A549 treated with GW870086 at 1 μM for 4 hours (cell line): ENCODE measurements at places on chromosomes 1 and 21. TPM values are rescaled to one million over a fixed set of nuclear protein-coding genes. Genes with fewer than 3 reads are reported as not detected.

The KLHDC9 gene
- total RNA-seq, result 1.4 to 2.0 TPM (median 1.6 TPM) in 5 replicates

The E2F2 gene
- 2.0 to 3.0 TPM (median 2.9 TPM) in 5 replicates for total RNA-seq

The MYOC gene
- not detected in 5 replicates for total RNA-seq

The CADM3 gene
- 0.06 to 0.19 TPM (median 0.09 TPM) in 4 of 5 replicates, not detected in the other for total RNA-seq

The MEX3A gene
- total RNA-seq, result 0.98 to 2.3 TPM (median 1.8 TPM) in 5 replicates

The SPAG17 gene
- not detected in 5 replicates for total RNA-seq

The LIN28A gene
- total RNA-seq, result 0.03 TPM in 1 of 5 replicates, not detected in the others

The C4BPB gene
- 1.1 to 2.2 TPM (median 1.7 TPM) in 5 replicates for total RNA-seq

The ASCL5 gene
- 0.09 to 0.23 TPM (median 0.10 TPM) in 4 of 5 replicates, not detected in the other for total RNA-seq

The FCAMR gene
- total RNA-seq, result not detected in 5 replicates

The EXTL2 gene
- total RNA-seq, result 5.6 to 8.7 TPM (median 7.7 TPM) in 5 replicates

The HSPB7 gene
- total RNA-seq, result 0.06 to 0.26 TPM (median 0.11 TPM) in 3 of 5 replicates, not detected in the others
